ENCODE measurements at places on chromosomes 11 and 22. TPM values are rescaled to one million over a fixed set of nuclear protein-coding genes. Genes with fewer than 3 reads are reported as not detected.

CHST1 gene
- total RNA-seq, result 0.82 TPM

OR8H1 gene
- not detected for total RNA-seq

C11orf21 gene
- total RNA-seq, result not detected

OR52H1 gene
- 0.81 TPM for total RNA-seq

THY1 gene
- 164 TPM for total RNA-seq

CADM1 gene
- 0.45 TPM for total RNA-seq

SPTBN2 gene
- total RNA-seq, result 0.27 TPM

CASP1 gene
- 21.0 TPM for total RNA-seq

CRKL gene
- 44.7 TPM for total RNA-seq

PANX2 gene
- total RNA-seq, result 0.90 TPM

F2 gene
- total RNA-seq, result not detected

SWAP70 gene
- 53.2 TPM for total RNA-seq

MUC2 gene
- not detected for total RNA-seq

TUB gene
- 19.2 TPM for total RNA-seq

PRR33 gene
- not detected for total RNA-seq

MMP12 gene
- total RNA-seq, result not detected

CHRM1 gene
- total RNA-seq, result not detected

ROM1 gene
- total RNA-seq, result 4.6 TPM

OR8A1 gene
- total RNA-seq, result not detected

TYR gene
- total RNA-seq, result not detected

FBXO7 gene
- total RNA-seq, result 67.4 TPM

TPBGL gene
- total RNA-seq, result not detected

CSF2RB gene
- 0.98 TPM for total RNA-seq

CD248 gene
- 193 TPM for total RNA-seq

P2RX6 gene
- total RNA-seq, result 5.9 TPM

XKR3 gene
- not detected for total RNA-seq

GNG3 gene
- total RNA-seq, result not detected

PRG2 gene
- total RNA-seq, result not detected

MS4A6A gene
- not detected for total RNA-seq

OTOG gene
- total RNA-seq, result not detected

LRRC74B gene
- not detected for total RNA-seq

MRE11 gene
- 15.5 TPM for total RNA-seq

NXPE2 gene
- total RNA-seq, result not detected

RFPL2 gene
- not detected for total RNA-seq

Data from fibroblast of the aortic adventitia (primary cell).